ENCODE measurements at places on chromosomes 11 and 22. TPM values are rescaled to one million over a fixed set of nuclear protein-coding genes. Genes with fewer than 3 reads are reported as not detected.

The RASL10A gene
- total RNA-seq, result 2.0 TPM

The HMOX1 gene
- total RNA-seq, result 4.9 TPM

DNA sequence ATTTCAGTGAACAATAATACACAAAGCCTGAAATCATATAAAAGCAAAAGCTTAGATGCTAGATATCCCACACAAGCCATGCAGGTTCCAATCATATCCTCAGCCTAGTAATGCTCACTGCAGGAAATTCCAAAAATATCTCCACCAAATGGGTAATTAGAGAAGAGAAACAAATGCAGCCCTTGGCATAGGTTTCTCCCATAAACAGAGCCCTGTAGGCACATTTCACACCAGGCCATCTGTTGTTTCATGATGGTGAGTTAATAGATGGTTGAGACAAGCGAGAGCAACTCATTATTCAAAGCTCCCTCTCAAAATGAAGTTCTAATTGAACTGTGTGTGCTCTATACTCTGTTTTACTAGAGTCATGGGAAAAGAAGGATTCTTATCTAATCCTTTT, 154.6 kb upstream of the TRPC6 start:
- DNase-seq, result no peak

GRCh38 chr22:37996515-37997246, 12.3 kb upstream of the SOX10 start:
- no peak for DNase-seq

DNA sequence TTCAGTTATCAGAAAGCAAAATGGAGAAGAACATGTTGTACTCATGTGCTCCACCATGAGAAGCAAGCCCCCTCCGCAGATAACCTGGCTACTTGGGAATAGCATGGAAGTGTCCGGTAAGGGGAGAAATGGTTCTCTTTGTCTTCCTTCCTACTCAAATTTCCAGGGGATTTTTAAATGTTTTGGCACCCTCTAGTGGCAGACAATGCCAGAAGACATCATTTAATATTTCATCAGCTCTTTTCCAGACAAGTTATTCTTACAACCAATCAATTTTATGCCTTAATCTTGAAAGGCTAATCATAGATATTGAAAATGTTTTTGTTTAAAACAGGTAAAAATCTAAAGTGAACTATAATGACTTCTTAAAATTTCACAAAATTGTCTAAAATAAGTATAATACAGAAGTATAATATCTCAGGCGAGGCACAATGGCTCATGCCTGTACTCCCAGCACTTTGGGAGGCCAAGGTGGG, 15.7 kb downstream of the CRTAM start:
- peak; percentile 74 for DNase-seq

DNA sequence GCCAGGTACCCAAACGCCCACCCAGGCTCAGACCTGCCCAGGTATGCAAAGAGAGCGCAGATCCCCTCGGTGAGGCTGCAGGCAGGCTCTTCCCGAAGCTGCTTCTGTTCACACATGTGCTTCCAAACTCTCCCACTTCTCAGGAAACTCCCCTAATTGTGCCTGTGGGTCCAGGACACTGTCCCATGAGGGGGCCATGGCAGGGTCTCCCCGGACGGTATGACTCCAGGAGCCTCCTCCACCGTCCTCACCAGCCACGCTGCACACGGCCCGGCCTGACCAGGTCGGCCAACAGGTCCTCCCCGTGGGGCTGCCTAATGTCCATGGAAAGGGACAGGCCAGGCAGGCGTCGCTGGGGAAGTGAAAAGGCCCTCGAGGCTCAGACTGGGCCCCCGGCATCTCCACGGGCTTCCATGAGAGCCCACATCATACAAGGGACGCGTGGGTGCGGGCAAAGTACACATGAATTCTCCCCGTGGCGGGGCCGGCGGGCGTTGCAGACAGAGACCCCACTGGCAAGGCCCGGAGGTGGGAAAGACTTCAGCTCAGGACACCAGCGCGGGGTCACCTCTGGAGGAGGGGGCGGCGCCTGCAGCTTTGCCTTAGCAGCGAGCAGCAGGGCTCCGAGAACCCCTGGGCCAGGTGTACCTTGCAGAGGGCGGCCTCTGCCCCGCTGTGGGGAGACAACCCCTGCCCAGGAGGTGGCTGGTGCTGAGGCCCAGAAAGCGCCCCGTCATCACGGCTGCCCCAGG, 526.1 kb downstream of the BRD1 start:
- no peak for DNase-seq

DNA sequence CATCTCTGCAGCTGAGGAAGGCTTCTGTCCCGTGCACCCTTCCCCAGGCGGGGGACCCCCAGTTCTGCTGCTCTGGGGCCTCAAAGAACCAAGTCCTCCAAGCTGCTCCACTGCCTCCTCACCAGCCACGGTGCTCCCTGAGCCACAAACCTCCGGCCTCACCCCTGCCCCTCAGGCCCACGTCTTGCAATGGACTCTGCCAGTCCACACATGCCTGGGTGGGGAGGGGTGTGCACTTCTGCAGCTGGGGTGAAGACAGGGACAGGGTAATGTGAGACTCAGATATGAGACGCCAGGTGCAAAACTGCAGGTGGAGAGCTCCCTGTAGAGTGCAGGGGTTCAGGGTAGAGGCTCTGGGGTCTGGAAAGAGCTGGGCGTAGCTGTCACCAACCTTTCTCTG, 3.2 kb upstream of the PTDSS2 start:
- no peak for DNase-seq

DNA sequence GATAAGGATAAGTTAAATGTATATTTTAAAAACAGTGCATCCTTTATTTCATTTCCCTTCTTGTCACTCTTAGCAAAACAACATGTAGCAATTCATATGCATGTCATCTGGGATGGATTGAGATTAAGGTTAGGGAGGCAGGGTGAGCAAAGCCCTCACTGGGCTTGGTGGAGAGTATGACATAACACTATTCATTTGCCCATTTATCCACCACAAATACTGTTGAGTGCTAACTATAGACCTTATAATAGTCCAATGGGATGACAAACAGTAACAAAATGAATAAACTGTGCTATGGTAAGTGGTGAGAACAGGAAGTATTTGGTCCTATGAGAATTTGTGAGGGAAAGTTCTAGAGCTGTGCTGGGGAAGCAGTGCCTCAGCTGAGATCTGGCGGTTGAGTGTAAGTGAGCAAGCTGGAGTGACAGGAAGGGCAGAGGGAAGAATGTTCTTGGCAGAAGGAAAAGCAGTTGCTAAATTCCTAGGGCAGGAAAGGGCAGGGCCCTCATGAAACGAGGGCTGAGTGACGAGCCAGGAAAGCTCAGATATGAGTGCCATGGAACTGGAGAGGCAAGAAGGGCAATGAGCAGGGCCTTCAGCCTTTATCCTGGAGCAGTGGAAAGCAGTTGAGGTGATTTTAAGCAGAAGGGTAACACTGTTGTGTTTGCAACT, 6.7 kb downstream of the HSD17B12 start:
- DNase-seq, result no peak

DNA sequence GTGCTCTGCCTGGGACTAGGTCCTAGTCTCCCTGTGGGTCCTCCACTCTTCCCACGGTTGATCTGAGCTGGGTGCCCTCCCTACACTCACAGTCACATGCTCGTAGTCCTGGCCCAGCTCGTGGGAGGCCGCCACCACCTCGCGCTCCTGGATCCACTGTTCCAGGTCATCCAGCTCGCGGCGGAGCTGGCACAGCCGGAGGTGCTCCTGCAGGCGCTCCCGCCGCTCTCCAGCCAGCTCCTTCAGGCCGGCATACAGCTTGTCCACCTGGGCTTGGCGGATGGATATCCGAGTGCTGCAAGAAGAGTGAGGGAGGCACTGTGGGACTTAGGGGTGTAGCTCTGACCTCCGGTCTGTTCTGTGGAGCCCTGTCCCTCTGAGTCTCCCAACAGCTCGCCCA, 14.8 kb upstream of the RBM4B start:
- DNase-seq, result no peak
